ENCODE measurements at places on chromosomes 7 and 10.

- no peak for DNase-seq
Measured at GRCh38 chr7:1210321-1210978, 22.2 kb upstream of the UNCX start.

DNA sequence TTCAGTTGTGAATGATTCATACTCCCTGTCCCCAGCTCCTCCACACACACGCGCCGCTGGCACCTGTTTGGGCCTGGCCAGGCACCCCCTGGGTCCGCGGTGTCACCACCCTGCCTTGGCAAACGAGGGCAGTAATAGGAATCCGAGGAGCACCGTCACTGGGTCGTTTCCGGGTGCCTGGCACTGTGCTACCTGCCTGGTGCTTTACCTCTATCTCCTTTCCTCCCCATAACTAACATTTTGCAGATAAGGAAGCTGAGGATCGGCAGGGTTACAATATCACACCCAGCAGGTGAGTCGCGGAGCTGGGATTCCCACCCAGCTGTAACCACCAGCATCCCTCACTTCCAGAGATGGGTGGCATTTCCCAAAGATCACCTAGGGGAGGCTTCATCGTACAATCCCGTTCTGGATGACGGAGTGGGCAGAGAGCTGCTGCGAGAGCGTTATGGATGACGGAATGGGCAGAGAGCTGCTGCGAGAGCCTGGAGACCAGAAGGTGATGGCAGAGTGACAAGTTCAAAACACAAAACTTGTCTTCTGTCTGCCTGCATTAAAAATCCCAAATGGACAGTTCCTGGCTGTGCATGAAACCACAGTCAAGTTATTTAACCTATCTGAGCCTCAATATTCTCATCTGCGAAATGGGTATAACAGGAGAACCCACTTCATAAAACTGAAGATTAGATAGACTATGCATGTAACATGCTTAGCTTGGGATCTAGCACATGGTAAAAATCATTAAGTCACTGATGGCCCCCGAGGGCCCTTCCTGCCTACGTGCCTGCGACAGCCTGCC, 1.1 kb upstream of the HSPA12A start:
- DNase-seq: no peak

GRCh38 chr10:70197235-70197945, 27.1 kb upstream of the SAR1A start:
- no peak for DNase-seq

DNA sequence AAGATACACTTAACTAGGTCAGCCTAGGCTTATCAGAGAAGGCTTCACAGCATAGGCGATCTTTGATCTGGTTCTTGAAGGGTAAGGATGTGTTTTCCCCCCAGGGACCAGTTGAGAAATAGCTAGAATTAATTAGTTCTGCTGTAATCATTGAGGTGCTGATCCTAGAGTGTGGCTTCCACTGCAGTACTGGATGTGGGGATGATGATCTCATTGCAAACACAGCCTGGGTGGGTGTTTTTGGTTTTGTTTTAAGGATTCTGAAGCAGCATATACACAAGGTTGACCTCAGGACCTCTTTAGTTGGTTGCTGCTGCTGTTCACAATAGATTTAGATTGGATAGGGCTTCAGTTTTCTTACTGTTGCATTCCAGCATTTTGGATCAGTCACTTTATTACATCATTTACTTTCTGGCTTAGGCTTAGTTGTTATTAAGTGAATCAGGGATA, 159.7 kb downstream of the AUTS2 start:
- DNase-seq: no peak

- no peak for DNase-seq
Measured at GRCh38 chr7:88310956-88311674, 4.4 kb upstream of the STEAP4 start.

GRCh38 chr10:132448248-132448731, 51.3 kb downstream of the PWWP2B start:
- DNase-seq: peak; percentile 59

DNA sequence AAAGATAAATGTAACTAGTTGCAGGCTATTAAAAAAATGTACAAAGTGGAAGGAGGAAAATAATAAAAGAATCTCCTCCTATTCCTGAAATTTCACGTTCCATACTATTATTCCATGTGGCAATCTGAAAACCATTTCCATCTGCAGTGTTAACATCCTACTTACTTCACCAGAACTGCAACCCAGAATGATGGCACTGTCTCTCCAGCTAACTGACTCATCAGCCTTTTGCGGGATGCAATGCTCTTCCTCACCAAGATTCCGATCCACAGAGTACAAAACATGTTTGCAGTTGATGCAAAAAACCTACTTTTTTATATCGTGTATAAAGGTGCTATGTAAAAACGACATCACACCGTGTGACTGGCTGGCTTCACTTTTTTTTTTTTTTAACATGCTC, 50.8 kb downstream of the ESYT2 start:
- no peak for DNase-seq

GRCh38 chr10:128268015-128268722, 141.9 kb upstream of the MKI67 start:
- DNase-seq: no peak

GRCh38 chr7:28407651-28408050, 4.7 kb upstream of the CREB5 start:
- no peak for DNase-seq

- DNase-seq: peak; percentile 21
Measured at GRCh38 chr7:22563621-22564241, 63.7 kb upstream of the STEAP1B start.

GRCh38 chr10:129123428-129123827, 343.6 kb upstream of the MGMT start:
- DNase-seq: no peak

DNA sequence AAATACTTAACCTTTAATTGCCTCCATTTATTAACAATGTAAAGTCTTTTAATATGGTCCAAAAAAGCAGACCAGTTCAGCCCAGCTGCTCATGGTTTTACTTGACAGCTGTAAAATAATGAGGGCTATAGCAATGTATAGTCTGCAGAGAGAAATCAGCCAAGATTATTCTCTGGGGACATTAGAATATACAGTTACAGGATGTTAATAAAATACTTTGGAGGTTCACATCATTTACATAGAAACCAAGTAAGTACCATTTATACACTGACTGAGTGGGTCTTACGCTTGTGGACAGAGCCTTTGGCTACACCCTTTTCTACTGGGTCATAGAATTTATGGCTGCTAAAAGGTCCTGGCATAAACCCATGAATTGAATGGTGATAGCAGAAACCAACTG, 340.7 kb upstream of the CELF2 start:
- no peak for DNase-seq

GRCh38 chr10:70913893-70914240, 25.5 kb upstream of the PCBD1 start:
- DNase-seq: no peak

DNA sequence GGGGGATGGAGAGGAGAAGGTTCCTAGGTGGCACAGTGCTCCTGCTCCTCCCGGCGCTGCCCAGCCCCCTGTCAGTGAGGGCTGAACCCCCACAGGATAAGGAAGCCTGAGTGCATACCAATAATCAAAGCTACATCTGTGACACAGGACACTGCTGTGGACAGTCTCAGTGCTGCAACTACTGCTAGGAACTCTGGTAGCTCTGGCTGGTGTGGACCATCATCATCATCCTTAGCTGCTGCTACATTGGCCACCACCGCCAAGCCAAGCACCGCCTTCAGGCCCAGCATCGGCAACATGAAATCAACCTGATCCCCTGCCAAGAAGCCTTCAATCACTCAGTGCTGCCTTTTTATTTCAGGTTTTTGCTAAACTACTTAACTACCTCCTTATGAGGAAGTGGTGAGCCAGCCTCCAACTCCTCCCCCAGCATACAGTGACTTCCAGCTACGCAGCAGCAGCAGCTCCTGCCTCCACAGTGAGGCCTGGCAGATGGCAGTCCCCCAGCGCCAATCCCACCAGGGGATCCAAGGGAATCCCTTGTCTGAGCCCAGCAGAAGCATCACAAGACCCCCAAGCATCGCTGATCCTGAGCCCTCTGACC, 32.1 kb upstream of the SLC26A4 start:
- no peak for DNase-seq

GRCh38 chr7:68449816-68450215, 1148.5 kb upstream of the AUTS2 start:
- DNase-seq: no peak

DNA sequence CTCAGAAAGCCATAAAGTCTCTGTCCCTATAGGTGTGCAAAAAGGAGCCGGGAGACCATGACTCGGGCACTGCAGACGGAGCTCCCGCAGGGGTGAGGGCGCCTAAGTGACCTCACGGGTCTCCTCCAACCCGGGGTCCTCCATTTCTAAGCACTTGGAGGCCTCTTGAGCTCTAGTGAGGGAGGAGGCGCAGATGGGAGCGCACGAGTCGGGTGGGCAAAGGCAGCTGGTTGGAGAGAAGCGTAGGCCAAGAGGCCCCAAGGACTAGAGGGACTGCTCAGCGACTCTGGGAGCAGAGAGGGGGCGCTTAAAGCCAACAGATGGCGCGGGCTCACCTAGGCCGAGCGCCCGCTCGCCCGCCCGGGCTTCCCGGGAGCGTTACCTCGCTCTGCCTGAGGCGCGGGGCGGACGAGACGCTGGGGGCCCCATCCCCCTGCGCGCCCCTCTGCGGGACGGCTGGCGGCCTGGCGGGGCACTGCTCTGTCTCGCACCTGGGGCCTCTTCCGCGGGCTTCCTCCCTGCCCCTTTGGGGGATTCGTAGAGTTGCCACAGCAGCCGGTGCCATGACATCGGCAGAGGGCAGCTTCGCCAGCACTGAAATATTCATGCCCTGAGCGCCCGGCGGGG, 523 bp upstream of the CDH23 start:
- peak; percentile 23 for DNase-seq

DNA sequence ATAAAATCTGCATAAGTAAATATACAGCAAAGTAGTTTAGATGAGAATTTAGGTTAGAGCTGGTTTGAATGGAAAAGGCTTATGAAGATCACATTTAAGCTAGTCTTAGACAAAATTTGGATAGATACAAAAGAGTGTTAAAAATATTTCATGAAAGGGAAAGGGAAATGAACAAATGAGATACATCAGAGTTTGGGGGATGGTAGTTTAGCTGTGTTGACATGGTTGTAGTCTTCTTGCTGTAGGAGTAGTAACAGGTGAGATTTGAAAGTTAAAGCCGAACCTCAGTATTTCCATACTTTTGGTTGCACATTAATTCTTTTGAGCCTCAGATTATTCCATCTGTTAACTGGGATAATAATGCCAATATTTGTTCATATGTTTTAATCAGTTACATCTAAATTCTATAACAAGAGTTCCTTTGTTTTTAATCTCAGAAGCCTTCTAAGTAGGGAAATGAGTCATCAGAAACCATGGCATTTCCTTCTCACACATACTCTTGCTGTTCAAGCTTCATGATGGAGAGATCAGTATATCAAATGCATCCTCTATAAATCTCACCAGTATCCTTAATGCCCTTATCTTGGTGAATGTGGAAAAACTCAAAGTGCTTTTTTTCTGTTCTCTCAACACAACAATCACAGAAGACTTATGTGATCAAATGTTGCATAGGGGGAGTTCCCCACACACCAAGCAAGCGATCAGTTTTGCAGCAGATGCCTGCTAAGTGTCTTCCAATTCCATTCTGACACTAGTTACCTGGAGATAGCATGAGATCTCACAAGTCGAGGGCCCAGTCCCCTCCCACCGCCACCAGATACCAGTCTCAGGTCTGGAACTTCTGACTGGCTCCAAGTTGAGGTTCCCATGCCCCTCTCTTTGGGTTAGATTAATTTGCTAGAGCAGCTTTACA, 84.7 kb downstream of the MAPK8 start:
- DNase-seq: no peak

DNA sequence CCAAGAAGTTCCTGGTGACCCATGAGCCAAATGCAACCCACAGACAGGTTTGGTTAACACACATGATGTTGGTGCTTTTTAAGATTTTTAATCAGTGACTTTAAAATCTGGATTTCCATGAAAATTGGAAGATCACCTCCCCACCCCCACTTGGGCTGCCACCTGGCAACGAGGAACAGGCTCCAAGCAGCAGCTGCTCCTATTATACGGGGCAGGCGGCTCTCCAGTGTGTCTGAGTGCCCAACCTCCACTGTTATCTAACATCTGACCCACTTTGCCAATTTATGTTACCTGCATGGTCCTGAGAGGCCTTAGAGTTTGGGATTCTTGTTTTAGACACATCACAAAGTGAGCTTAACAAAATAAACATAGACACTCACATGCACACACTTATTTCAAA, 56.4 kb downstream of the SGMS1 start:
- DNase-seq: no peak

- DNase-seq: no peak
Measured at GRCh38 chr7:130446259-130446658, 5.4 kb upstream of the CEP41 start.

DNA sequence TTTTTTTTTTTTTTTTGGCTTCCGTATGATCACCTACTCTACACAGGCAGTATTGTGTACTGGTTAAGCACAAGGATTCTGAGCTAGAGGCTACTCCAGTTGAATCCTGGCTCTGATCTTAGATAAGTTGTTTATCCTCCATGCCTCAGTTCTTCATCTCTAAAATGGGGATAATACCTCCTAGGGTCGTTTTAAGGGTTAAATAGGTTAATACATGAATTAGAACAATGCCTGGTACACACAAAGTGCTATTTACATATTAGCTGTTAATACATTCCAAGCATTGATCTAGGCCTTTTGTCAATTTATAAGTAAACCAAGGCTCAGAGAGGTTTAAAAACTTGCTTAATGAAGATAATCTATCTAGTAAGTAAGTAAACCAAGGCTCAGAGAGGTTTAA, 59.0 kb downstream of the ST7 start:
- DNase-seq: no peak

DNA sequence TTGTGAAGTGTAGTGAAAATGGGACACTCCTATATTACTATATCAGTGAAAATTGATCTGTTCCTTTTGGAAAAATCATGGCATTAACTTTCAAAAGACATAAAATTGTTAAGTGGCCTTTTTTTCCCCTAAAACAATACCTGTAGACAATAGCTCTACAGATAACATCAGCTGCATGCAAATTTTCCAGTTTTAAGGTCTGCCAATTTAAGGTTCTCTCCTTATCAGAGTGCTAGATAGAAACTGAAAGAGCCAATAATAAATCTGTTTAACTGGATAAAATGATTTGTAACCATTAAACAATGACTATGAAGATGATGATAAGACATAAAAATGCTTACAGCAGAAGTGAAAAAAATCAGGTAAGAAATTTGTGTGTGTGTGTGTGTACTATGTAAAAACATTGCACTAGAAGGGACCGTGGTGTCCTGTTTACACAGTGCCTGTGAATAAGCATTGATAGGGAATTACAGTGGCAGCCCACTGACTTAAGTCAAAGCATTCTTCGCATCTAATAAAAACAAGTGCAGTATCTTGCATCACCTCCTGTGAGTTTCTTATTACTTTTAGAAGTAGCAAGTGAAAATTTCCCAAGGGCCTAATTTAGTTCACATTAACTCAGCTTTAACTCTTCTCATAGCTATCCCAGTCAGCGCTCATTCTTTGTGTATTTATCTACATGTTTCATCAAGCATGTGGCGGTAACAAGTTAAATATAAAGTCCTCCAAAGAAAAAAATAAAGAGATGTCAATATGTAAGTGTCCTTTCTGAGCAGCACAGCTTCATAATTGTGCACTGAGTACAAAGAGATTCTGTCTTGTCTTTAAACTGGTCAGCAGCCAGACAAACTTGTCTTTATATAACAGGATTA, 261.9 kb downstream of the ARL4A start:
- DNase-seq: no peak
